ENCODE measurements at places on chromosomes 6 and 20.

- DNase-seq: no peak
Measured at GRCh38 chr6:139751179-139751578, 376.7 kb upstream of the CITED2 start.

DNA sequence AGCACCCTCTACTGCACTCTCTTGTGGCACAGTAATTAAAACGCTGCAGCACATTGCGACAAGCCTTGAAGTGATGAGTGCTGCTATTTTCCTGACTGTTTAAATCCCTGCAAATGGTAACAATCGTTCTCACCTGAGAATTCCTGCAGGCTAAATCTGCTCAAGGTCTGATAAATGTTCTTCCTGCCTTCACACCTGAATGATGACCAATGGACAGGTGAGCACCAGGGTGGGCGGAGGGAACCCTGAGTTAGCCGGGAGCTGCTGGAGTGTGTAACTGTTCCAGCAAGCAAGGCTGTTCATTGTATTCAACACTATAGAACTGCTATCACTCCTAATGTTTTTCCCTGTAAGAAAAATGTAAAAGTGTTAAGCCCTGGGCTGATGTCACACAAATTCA, 4.0 kb downstream of the DACT2 start:
- DNase-seq: no peak

DNA sequence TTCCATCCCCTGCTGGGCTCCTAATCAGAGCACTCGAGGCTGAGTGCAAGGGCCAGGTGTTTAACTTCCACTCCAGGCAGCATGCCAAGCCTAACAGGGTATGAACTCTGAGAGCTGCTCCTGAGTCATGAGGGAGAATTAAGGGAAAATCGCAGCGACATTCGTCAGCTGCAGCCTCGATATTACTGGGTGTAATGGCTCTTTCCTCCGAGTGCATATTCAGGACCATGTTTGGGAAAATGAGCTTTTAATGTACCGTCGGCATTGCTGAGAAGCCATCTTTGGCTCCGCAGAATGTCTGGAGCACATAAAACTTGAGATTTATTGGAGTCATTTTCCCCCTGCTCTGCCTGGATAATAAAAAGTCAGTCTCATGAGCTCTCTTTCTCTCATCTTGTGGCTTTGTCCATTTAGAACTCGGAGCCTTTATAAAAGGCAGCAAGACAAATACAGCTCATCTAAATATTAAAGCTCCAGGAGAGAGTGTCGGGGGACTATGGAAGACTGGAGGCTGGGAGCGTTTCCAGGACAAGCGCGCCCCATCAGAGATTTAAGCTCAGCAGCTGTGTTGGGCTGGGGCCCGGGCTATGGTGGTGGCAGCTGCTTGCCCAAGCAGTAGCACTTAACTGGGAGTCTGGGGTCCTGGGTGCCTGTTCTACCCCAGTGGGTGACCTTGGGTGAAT, 103.7 kb downstream of the TOX2 start:
- DNase-seq: peak; percentile 79

GRCh38 chr20:12847872-12848271, 160.9 kb upstream of the SPTLC3 start:
- DNase-seq: no peak

DNA sequence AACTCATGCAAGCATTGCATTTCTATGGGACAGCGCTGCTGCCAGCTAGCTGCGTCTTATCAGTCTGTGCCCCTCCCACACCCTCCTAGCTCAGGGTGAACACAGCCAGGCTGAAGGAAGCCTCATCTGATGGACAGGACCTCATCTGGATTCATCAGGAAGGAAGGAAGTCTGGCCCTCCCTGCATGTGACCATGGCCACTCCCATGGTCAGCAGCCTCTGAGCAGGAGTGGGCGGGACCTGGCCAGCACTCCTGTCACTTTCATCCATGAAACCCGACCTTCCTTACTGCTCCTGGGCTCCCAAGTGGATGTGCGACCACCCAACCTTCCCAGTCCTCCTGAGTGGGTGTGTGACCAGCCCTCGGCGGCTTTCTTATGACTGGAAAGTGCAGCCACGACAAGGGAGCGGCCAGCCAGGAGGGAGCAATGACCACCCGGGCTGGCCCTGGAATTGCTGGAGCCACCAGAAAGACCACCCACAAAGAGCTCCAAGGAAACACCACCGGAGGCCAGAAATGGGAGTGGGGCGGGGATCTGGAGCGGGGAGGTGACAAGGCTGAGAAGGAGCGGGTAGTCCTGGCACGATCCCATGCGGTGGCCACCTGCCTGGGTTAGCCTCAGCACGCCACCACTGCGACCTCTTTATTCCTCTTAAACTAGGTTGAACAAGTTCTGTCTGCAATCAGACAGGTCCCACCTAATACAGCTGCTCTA, 241.2 kb downstream of the TTLL2 start:
- DNase-seq: no peak

DNA sequence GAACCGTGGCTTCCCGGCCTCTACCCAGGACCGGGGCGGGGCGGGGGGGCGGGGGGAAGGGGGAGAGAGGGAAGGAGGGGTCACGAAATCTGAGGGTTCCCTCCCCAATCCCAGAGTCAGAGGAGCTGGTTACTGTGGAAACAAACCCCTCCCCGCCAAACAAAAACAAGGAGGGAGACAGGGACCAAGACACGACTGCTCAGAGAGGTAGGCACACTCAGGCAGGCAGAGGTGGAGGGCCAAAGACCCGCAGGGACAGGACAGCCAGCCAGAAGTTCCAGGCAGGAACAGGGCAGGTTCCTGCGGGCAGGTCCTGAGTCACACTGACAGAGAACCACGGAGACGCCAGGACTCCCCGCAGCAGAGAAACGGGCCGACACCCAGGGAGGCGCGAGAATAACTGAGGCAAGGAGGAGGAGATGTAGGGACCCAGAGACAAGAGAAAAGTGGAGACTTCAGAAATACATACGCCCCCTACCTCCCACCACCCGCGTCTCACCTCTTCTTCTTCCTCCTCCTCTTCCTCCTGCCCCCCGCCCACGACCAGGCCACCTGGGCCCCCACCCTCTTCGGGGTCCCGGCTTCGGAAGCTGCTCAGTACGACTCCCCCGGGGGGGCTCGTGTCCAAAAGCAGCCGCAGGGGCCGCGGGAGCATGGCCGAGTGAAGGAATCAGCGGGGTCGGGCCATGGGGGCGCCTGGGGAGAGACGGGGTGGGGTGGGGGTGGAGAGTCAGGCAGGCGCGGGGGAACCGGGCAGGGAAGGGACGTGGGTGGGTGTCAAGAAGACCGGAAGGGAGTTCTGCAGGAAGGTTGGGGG, 578 bp downstream of the RGL2 start:
- DNase-seq: no peak

DNA sequence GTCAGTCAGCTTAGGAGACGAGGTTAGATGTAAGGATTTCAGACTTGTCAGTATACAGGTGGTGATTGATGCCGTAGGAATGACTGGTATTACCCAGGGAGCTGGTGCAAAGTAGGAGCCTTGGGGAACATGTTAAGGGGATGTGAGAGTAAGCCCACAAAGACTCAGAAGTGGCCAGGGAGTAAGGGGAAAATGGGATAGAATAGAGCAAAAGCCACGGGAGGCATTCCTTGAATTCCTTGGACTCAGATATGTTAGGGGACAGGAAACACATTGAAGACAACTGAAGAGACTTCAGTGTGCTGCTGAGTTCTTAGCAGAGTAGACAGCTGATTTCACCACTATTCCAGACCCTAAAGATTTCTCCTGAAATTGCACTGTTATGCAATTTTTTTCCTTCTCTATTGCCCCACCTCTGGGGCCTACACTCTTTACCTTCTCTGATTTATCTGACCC, 1.2 kb upstream of the ACAT2 start:
- DNase-seq: peak; percentile 46

DNA sequence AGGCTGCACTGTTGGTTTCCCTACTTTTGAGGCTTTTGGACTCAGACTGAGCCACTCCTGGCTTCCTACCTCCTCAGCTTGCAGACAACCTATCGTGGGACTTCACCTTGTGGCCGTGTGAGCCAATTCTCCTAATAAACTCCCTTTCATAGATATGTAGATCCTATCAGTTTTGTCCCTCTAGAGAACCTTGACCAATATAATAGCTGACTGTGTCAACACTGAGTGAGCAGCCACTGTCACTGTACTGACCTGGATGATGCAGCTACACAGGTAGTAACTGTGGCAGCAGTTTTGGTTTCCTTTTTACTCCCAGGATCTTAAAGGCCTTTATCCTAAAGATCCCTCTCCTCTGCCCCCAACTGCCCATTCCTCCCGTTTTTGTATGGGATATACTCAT, 70.2 kb downstream of the SLC22A3 start:
- no peak for DNase-seq

DNA sequence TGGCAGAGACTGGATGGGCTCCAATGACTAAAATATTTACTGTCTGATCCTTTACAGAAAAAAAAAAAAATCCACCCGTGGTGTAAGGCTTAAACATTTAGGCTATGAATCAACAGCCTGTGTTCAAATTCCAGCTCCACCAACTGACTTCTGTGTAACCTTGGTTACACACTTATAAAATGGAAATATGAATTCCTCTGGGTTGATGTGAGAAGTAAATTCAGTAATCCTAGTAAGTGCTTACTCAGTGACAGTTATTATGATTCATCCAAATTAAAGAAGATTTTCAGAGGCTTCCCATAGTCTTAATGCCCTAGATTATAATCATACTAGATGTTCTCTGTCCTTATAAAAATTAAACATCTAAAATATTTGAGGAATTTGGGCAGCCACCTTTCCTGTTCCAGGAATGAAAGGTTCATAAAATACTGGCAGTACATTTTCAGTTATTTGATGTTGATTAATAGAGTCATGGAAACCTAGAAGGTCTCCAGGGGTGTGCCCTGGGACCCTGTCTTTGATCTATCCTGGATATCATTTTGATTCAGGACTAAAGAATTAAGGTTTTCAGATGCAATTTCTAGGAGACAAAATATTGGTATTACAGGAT, 180.3 kb upstream of the ZNF217 start:
- DNase-seq: peak; percentile 94

- no peak for DNase-seq
Measured at GRCh38 chr6:91904586-91905164, 1317.8 kb upstream of the MAP3K7 start.

DNA sequence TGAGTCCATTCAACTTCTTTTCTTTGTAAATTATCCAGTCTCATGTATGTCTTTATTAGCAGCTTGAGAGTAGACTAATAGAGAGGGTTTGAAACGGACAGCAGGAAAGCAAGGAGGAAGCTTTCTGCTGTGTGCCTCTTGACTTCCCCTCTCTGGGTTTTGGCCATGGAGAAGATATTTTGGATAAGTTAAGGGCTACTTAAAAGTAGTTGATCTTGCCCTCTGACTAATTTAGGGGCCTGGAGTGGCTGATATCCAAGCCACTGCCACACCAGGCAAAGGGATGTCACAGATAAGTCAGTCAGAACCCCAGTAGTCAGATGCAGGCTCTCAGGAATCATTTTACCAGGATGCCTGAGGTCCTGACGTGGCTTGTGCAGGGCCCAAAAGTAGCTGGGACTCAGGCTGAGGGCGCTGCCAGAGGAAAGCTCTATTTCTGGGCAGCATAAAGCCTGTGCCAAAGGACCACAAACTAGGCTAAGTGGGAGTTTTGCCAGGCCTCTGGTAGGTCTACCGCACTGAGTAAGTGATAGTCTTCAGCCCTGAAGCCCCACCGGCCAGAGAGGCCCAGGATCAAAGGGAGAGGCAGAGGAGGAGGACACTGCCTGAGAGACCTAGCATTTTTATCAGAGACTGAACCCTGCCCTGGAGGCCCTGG, 41.6 kb upstream of the IYD start:
- no peak for DNase-seq

- DNase-seq: no peak
Measured at GRCh38 chr6:69914015-69914485, 47.7 kb downstream of the COL19A1 start.

DNA sequence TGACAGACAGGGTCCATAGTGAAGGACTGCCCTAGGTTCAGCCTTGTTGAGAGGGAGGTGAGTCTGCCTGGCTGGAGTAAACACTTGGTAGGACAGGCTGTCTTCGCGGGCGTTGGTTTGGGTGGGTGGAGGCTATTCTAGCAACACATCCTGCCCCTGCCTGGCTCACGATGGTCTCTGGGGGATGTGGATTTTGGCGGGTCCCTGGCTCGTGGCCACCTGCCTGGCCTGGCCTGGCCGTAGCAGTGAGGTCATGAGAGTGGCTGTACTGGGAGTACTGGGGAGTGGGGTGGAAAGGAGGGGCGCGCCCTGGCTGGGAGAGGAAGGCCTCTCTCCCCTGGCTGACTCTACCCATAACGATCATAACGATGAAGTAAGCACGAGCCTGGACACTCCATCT, 30.2 kb upstream of the MRPS18A start:
- DNase-seq: no peak

GRCh38 chr20:63915471-63915870, 20.5 kb downstream of the DNAJC5 start:
- no peak for DNase-seq

- DNase-seq: no peak
Measured at GRCh38 chr6:102520966-102521365, 1127.5 kb downstream of the GRIK2 start.

DNA sequence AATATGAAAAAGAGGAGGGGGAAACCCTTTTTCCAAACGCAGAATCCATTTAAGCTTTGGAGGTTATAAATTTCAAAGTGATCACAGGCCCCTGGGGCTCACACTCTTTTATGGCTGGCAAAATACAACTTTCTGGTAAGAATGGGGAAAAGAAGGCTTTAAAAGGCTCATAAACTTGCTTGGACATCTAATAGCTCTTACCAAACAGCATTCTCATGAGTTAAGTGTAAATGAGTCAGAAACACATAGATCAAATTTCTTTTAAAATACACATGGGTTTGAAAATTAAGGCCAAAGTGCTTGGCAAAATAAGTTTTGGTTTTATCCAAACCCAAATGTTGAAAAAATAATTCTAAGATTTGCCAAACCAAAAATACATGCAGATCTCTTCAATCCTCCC, 154.6 kb downstream of the SOBP start:
- no peak for DNase-seq

DNA sequence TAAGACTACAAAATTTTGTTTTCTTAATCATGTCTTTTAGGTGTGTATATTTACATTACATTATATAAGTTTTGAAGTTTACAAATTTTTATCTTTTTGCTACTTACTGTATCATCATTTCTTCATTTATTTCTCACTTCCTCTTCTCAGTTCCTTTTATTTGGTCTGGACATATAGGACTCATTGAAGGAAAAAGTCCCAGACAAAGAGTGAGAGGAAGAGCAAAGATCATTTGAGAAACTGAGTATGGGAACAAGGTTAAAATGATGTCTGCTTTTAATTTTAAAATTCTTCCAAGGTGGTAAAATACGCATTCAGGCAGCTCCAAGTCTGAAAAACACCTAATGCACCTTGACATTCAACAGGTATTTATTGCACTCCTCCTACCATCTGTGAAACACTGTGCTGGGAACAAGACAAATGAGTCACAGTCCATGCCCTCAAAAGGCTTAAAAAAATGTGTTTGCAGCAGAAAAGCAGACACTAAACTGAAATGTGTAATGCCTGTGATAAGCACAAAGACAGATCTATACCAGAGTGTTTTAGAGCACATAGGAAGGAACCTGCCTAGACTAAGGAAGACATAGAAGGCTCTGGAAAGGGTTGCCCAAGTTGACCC, 63.2 kb downstream of the PKIB start:
- no peak for DNase-seq

DNA sequence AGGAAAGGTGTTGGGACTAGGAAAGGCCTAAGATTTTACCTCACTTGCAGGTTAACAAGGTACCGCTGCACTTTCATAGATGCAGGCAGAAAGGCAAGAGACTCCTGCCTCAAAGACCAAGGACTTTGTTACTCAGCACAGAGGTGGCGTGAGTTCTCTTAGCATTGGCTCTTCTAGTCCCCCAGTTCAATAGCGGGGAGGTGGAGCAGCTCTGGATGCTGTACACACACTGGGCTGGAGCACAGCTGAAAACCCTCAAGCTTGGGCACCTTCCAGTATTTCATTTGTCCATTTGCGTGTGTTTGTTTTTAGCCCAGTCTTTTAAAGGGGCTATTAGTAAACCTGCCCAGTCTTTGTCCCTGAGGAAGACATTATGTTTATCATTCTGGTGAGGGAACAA, 345.2 kb downstream of the FARS2 start:
- DNase-seq: no peak

Measured in non-pigmented ciliary epithelial cell (primary cell).